Lower leg skin (tissue), 4 donors: ENCODE measurements at places on chromosomes 13 and 19. TPM values are rescaled to one million over a fixed set of nuclear protein-coding genes. Genes with fewer than 3 reads are reported as not detected.

YJEFN3 gene
- total RNA-seq: 0.55 TPM

PCDH9 gene
- total RNA-seq: 0.42 TPM

F2RL3 gene
- total RNA-seq: 11.0 TPM

PABPC3 gene
- 0.10 TPM for total RNA-seq

MEF2B gene
- not detected for total RNA-seq

LPAR2 gene
- 29.3 TPM for total RNA-seq

DNA sequence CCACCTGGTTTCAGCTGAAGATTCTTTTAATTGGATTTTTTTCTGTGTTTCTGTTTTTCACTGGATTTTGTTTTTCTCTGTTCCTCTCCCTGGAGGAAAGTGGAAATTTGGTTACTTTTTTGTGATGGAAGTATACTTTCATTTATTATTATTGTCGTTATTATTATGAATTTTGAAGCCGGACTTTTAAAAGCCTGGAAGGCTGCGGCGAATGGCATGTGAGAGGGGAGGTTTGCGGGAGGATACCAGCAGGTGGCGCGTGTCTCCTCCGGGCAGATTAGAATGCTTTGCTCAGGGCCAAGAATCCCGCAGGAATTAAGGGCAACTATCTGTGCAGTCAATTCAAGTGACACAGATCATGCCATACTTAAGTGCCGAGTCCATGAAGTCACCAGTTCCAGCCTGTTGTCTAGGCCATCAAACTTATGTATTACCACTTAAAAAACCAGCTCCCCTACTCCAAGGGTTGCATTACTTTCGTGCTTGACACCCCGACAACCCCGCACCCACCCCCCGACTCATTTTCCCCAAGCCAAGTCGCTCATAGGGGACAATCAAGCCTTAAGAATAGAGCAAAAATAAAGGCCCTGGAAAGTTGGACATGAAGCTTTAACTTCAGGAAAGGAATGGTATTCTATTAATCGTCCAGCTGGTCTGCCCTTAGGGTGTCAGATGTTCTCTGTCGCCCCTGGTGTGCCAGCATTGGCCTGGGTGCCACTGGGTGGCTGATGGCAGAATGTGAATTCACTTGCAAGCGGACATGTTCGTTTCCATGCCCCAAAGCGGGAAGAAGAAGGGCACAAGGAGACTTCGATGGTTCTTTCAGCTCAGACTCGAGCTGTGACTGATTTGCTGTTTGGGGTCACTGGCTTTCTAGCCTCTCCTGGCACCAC, 1.3 kb upstream of the LRCH1 start:
- DNase-seq: peak; percentile 95

DNA sequence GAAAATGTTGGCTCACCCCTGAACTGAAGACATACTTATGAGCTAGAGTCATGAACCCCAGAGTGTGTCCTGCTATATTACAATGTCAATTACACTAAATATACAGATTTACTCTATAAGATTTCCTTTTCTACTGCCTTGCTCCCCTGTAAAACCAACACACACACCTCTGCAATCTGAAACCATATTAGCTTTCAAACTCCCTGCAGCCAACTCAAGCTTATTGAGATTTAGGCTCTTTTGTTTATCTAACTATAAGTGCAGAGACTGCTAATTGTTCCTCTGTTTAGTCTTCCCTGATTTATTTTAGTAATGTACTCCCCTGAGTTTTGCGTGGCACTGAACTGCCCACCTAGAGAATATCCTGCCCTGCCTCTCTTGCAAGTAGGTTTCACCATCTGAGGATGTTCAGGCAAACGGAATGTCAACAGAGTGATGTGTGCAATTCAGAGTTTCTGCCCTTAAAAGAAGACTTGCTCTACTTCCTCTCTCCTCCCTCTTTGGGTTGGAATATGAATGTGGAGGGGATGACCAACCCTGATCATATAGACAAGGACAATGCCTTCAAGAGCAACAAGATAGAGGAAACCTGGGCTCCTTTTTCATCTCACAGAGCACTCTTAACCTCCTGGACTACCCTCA, 22.3 kb downstream of the FAM216B start:
- no peak for DNase-seq

- no peak for DNase-seq
Observed at GRCh38 chr19:47096721-47097120, 16.9 kb downstream of the ZC3H4 start.

- no peak for DNase-seq
Observed at GRCh38 chr19:42275103-42275502, 6.1 kb downstream of the CIC start.

DNA sequence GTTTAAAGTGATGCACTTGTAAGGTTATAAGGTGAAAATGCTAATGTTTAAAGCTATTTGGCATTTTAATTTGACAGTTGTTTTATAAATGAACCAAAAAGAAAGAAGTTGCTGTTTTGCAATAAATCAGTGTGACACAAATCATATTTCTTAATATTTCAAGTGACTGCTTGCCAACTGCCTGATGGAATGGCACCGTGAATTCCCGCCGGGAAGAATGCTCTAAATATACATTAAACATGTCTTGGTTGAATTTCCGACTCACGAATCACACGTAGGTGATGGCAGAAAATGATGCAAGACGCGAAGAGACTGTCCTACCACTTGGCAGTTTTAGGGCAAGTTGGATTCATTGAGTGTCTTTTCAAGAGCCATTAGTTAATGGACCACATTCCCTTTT, 3.1 kb upstream of the GJB2 start:
- DNase-seq: no peak

DNA sequence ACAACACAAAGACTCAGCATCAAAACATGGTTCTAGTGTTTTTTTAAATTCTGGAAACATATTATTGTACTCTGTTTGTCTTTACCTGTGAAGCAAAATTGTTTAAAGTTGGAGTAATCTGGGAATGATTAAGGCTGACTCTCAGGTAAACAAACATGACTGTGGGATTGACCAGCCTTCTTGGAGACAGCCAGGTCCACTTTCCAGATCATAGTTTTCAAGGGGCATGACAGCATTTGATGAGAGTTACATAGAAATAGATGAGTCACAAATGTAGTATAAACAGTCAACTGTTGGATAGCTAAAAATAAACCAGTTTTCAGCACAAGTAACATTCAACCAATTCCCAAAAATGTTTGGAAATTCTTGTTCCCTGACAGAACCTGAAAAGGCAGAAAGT, 1680.9 kb downstream of the OLFM4 start:
- DNase-seq: no peak

DNA sequence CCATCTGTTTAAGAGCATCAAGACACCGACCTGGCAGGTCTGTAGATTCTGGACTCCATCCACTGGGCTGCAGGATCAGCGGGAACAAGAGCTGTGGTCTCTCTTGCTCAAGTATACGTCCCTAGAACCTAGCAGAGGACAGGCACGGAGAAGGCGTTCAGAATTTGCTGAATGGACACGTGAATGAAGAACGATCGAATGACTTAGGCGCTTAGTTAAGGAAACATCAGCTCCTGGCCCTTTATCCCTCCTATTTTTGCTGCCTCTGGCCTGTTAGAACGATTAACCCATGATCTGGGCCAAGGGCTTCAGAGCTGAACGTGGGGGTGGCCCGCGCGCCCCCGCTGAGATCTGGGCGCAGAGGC, 953 bp downstream of the DZIP1 start:
- no peak for DNase-seq

DNA sequence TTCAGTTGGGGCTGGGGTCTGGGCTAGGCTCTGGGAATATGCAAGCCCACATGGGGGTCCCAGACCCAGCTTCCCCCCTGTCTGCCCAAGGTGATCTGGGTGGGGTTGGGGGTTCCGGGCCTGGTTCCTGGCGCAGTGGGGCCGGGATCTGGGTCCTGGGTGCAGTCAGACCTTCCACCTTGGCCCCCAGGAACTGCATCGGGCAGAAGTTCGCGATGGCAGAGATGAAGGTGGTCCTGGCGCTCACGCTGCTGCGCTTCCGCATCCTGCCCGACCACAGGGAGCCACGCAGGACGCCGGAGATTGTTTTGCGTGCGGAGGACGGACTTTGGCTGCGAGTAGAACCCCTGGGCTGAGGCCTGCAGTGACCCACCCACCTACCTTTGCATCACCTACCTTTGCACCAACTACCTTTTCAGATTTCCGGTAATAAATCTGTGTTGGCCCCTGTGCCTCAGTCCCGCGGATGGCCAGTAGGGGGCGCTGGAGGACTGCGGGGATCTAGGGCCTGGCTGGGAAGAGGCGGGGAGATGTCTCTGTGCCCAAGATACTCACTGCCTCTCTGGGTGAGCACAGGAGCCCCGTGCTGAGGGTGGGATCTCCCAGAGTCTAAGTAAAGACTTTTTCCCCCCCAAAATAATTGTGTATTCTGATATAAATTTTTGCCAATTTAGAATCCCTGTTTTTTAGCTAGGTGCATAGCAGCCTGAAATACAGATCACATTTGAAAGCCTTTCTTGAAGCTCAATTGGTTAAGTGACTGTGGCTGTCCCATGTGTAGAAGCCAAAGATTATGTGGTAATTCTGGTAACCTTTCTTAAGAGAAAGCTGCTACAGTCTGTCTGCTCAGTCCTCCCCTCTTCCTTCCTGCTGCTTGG, 11.5 kb upstream of the CYP4F3 start:
- peak; percentile 96 for DNase-seq

- DNase-seq: no peak
Observed at GRCh38 chr13:91375116-91375729, 23.2 kb upstream of the GPC5 start.

DNA sequence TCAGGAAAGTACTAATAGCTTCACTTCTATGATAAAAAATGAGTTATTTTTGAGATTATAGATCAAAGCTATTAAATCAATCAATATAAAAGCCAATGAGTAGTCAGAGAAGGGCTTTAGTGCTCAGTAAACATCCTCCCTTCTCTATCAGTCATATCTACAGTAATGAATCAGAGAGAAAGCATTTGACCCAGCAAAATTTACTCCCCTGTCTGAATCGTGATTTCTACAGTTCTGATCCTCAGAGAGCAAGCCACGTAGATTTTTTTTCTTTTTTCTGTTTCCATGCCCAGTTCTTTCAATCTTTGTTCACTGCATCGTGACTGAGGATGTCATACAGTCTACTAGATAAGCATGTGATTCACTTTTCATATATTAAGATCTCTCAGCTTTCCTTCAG, 16.2 kb upstream of the MBNL2 start:
- no peak for DNase-seq

DNA sequence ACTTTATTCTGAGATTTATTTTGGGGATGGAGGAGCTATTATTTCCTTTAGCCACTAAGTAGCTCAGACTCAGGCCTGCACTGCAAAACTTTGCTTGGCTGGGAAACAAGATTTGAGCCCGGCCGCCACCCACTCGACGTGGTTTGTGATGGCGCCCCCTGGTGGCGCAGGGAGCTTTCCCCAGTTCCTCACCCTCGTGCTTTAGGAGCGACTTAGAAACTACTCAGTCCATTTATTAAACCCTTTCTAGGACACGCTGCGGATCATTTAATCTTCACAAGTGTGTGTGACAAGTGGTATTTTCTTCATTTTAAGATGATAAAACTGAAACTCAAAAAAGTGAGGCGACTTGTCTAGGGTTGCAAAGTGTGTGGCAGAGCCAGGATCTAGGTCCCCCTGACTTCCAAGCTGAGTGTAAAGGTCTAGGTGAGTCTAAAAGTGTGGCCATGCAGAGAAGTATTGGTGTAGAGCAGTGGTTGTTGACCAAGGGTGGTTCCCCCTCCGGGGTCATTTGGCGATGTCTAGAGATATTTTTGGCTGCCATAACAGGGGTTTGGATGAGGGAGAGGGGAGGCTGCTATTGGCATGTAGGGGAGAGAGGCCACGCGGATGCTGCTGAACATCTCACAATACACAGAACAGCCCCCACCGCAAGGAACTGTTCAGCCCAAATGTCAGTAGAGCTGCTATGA, 2.2 kb downstream of the CXCL17 start:
- DNase-seq: peak; percentile 53

- no peak for DNase-seq
Observed at GRCh38 chr13:109779074-109779473, 7.3 kb downstream of the IRS2 start.

DNA sequence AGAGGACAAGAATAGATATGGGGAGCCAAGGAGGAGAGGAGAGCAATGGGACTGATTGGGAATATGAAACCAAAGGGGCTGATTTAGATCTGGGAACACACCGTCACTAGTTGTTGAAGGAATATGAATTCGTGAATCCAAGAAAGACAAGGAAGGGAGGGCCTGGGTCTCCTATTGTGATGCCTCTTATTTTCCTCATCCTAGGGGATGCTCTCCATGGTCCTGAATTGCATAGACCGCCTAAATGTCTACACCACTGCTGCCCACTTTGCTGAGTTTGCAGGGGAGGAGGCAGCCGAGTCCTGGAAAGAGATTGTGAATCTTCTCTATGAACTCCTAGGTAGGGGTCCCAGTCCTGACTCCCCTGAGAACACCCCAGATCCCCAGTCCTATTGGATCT, 21.5 kb downstream of the RYR1 start:
- no peak for DNase-seq

DNA sequence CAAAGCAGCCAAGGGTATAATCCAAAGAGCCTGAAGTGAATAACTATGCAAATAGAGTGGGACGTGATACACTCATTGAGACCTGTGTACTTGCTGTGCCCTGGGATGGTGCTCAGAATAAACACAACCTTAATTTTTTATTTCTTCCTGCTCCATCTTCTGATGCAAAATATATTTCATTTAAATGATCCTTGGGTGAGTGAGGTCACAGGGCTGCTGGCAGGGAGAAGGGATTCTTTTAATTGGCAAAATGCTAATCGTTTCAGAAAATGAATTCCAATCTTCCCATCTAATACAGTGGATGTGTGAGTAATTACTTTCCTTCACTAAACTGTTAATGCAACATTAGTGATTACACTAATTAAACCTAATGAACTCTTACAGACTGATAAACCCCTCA, 63.5 kb downstream of the SIAH3 start:
- DNase-seq: no peak

- DNase-seq: no peak
Observed at GRCh38 chr13:52383366-52383765, 22.6 kb downstream of the THSD1 start.

GRCh38 chr13:98228661-98229341, 51.7 kb upstream of the RNF113B start:
- DNase-seq: no peak

DNA sequence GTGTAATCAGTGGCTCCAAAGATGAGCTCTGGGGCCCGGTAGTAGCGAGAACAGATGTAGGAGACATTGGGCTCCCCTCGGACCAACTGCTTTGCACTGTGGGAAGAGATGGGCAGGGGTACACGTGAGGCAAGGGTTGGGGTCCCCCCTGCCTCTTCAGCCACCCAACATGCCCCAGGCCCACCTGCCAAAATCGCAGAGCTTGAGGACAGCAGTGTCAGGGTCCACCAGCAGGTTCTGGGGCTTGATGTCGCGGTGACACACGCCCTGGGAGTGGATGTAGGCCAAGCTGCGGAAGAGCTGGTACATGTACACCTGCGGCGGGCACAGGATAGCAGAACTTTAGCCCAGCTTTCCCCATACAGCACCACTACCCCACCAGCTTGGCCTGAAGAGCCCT, 8.0 kb downstream of the GSK3A start:
- no peak for DNase-seq
